ENCODE measurements at places on chromosomes 5 and 9. TPM values are rescaled to one million over a fixed set of nuclear protein-coding genes. Genes with fewer than 3 reads are reported as not detected.

The ENTPD8 gene
- total RNA-seq: 0.60 TPM

The PGM5 gene
- total RNA-seq: 61.8 TPM

The ICE1 gene
- 51.3 TPM for total RNA-seq

The FXN gene
- total RNA-seq: 6.0 TPM

The ZNF483 gene
- total RNA-seq: 52.1 TPM

The ARRDC1 gene
- total RNA-seq: 27.5 TPM

The PTCH1 gene
- total RNA-seq: 49.8 TPM

The MYOZ3 gene
- 11.1 TPM for total RNA-seq

The UHRF2 gene
- total RNA-seq: 131 TPM

The ZBTB26 gene
- total RNA-seq: 18.4 TPM

The ARHGAP26 gene
- total RNA-seq: 38.8 TPM

The ORM2 gene
- total RNA-seq: not detected

The PDLIM4 gene
- 15.4 TPM for total RNA-seq

The MRPS2 gene
- 20.0 TPM for total RNA-seq

The PKD2L2 gene
- total RNA-seq: not detected

The C6 gene
- 0.55 TPM for total RNA-seq

The ELOVL7 gene
- total RNA-seq: 6.7 TPM

The SECISBP2 gene
- total RNA-seq: 98.0 TPM

The MRPL50 gene
- total RNA-seq: 42.7 TPM

The NUTM2G gene
- not detected for total RNA-seq

The CACNA1B gene
- total RNA-seq: 8.6 TPM

The LRRC19 gene
- not detected for total RNA-seq

The RALGPS1 gene
- total RNA-seq: 35.3 TPM

The TTLL11 gene
- total RNA-seq: 19.0 TPM

The SLCO4C1 gene
- total RNA-seq: 0.77 TPM

The KIF24 gene
- 4.3 TPM for total RNA-seq

The PITX1 gene
- total RNA-seq: 31.1 TPM

The CER1 gene
- 0.88 TPM for total RNA-seq

The SLC44A1 gene
- 37.4 TPM for total RNA-seq

The GBGT1 gene
- total RNA-seq: 10.4 TPM
